ENCODE measurements at places on chromosomes 7 and 10.

GRCh38 chr7:137655804-137656203 is 191.0 kb downstream of the DGKI start:
- peaks cover 54% of the 10 kb centered on the region for H3K27me3 ChIP-seq
- no peak overlapping the region for H3K4me3 ChIP-seq
- DNase-seq, result no peak
- H3K27ac ChIP-seq, result no peak overlapping the region
- no peaks in the 10 kb centered on the region for H3K36me3 ChIP-seq

DNA sequence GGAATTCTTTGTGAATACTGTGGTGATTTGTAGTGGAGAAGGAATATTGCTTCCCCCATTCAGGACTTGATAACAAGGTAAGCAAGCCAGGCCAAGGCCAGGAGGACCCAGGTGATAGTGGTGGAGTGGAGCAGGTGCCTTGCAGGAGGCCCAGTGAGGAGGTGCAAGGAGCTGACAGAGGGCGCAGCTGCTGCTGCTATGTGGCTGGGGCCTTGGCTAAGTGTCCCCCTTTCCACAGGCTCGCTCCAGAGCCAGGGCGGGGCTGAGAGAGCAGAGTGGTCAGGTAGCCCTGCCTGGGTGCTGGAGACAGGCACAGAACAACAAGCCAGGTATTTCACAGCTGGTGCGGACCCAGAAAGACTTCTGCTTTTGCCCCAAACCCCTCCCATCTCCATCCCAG is 162.9 kb downstream of the EGFR start:
- H3K27ac ChIP-seq, result no peak overlapping the region
- H3K36me3 ChIP-seq, result peaks cover 77% of the 10 kb centered on the region
- no peak for DNase-seq
- H3K27me3 ChIP-seq, result no peaks in the 10 kb centered on the region
- H3K4me3 ChIP-seq, result no peak overlapping the region

GRCh38 chr10:17238445-17239291 is 10.6 kb downstream of the VIM start:
- H3K4me1 ChIP-seq, result no peaks in the 10 kb centered on the region
- H3K27ac ChIP-seq, result no peak overlapping the region

DNA sequence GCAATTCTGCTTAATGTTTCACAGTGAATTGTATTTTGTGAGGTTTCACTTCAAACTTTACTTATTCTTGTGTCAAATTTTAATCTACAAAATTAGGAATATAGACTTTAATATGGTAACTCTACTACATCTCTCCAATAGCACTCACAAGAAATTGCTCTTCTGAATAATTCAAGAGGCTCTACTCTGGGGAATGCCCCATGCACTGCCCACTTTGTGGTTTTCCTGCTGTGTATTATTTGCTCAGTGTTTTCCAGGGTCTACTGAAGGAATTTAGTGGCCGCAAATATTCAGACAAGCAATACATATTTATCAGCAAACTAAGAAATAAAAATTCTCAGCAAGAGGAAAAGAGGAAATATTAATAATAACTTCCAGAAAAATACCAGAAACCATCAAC is 611.4 kb downstream of the TNS3 start:
- no peak for DNase-seq
- no peaks in the 10 kb centered on the region for H3K36me3 ChIP-seq
- H3K4me3 ChIP-seq, result no peak overlapping the region
- H3K27me3 ChIP-seq, result no peaks in the 10 kb centered on the region
- peaks cover 24% of the 10 kb centered on the region for H3K4me1 ChIP-seq

GRCh38 chr7:106866298-106867281 is 1.5 kb downstream of the PIK3CG start:
- H3K4me1 ChIP-seq, result no peaks in the 10 kb centered on the region
- no peaks in the 10 kb centered on the region for H3K27me3 ChIP-seq
- H3K4me3 ChIP-seq, result no peak overlapping the region
- H3K27ac ChIP-seq, result no peak overlapping the region
- DNase-seq, result no peak
- H3K36me3 ChIP-seq, result no peaks in the 10 kb centered on the region

DNA sequence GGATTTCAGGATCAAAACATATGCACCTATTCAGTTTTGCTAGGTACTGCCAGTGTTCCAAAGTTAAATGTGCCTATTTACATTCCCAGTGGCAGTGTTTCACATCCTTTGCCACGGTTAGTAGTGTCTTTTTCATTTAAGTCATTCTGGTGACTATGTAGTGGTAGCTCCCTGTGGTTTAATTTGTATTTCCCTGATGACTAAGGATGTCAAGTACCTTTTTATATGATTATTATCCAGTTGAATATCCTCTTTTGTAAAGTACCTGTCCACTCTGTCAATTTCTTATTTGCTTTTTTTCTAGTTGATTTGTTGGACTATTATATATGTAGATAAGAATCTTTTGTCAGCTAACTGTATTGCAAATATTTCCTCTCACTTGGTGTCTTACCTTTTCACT is 45.1 kb downstream of the TMEM60 start:
- no peak for DNase-seq
- 0 out of 2 replicates have a peak, but pooled peaks cover 6% of the 10 kb centered on the region for H3K36me3 ChIP-seq
- no peak overlapping the region for H3K27ac ChIP-seq
- H3K27me3 ChIP-seq, result no peaks in the 10 kb centered on the region

GRCh38 chr7:46478046-46478445 is 557.0 kb upstream of the IGFBP3 start:
- no peaks in the 10 kb centered on the region for H3K4me1 ChIP-seq
- H3K36me3 ChIP-seq, result no peaks in the 10 kb centered on the region
- no peak overlapping the region for H3K4me3 ChIP-seq
- DNase-seq, result no peak
- no peaks in the 10 kb centered on the region for H3K27me3 ChIP-seq

DNA sequence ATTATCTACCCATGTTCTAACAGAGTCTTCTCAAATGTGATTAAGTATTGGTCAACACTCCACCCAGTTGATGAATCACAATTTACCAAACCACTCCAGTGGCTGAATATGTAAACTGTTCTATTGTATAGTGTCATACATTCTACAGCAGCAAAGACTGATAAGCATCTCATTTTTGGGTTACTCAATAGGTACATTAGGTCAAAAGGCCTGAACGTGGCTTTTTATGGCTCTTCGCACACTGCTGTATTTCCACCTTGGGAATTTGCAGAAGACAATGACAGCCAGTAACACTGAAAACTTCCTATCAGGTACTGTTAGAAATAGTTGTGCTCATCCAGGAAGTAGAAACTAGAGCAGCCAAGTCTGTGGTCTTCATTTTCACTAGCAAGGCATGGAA is 166.9 kb downstream of the GLI3 start:
- no peak overlapping the region for H3K4me3 ChIP-seq
- H3K36me3 ChIP-seq, result no peaks in the 10 kb centered on the region
- peak; percentile 48 for DNase-seq
- H3K27me3 ChIP-seq, result peaks cover 63% of the 10 kb centered on the region
- no peaks in the 10 kb centered on the region for H3K4me1 ChIP-seq

- H3K27ac ChIP-seq, result no peak overlapping the region
- peaks cover 7% of the 10 kb centered on the region for H3K27me3 ChIP-seq
- H3K36me3 ChIP-seq, result no peaks in the 10 kb centered on the region
- H3K4me3 ChIP-seq, result no peak overlapping the region
- no peak for DNase-seq
Observed at GRCh38 chr10:132915411-132915810, 27.0 kb downstream of the CFAP46 start.

- no peaks in the 10 kb centered on the region for H3K27me3 ChIP-seq
- DNase-seq, result no peak
- H3K4me1 ChIP-seq, result peaks cover 13% of the 10 kb centered on the region
- no peaks in the 10 kb centered on the region for H3K36me3 ChIP-seq
- H3K27ac ChIP-seq, result 0 out of 2 replicates have a peak overlapping the region, but pooled peaks have one; percentile 9
Observed at GRCh38 chr10:24951201-24952142, 934 bp downstream of the PRTFDC1 start.

GRCh38 chr10:33010132-33011037 is 52.4 kb upstream of the ITGB1 start:
- peak; percentile 97 for DNase-seq
- H3K4me1 ChIP-seq, result peaks cover 52% of the 10 kb centered on the region
- no peak overlapping the region for H3K4me3 ChIP-seq
- no peaks in the 10 kb centered on the region for H3K27me3 ChIP-seq
- no peaks in the 10 kb centered on the region for H3K36me3 ChIP-seq
- peak overlapping the region; percentile 92 for H3K27ac ChIP-seq

- no peak overlapping the region for H3K27ac ChIP-seq
- H3K27me3 ChIP-seq, result no peaks in the 10 kb centered on the region
- H3K4me3 ChIP-seq, result no peak overlapping the region
- no peak for DNase-seq
Observed at GRCh38 chr10:44619975-44620374, 235.1 kb upstream of the CXCL12 start.
